ENCODE measurements at places on chromosomes 1 and 21. TPM values are rescaled to one million over a fixed set of nuclear protein-coding genes. Genes with fewer than 3 reads are reported as not detected.

Gene SFN
- not detected for total RNA-seq

Gene ACTL8
- total RNA-seq: 0.48 TPM

Gene CRABP2
- 66.6 TPM for total RNA-seq

Gene CFHR4
- total RNA-seq: not detected

Gene LIN28A
- not detected for total RNA-seq

Gene BRINP2
- under 0.01 TPM for total RNA-seq

Gene OLFML2B
- total RNA-seq: 20.3 TPM

Gene ANKRD65
- not detected for total RNA-seq

Gene EPHA8
- total RNA-seq: not detected

Gene DMBX1
- not detected for total RNA-seq

Gene GBP5
- not detected for total RNA-seq

Gene ZNF362
- total RNA-seq: 6.6 TPM

- DNase-seq: peak; percentile 91
Measured at GRCh38 chr1:159924025-159924790, 1.1 kb downstream of the TAGLN2 start.

DNA sequence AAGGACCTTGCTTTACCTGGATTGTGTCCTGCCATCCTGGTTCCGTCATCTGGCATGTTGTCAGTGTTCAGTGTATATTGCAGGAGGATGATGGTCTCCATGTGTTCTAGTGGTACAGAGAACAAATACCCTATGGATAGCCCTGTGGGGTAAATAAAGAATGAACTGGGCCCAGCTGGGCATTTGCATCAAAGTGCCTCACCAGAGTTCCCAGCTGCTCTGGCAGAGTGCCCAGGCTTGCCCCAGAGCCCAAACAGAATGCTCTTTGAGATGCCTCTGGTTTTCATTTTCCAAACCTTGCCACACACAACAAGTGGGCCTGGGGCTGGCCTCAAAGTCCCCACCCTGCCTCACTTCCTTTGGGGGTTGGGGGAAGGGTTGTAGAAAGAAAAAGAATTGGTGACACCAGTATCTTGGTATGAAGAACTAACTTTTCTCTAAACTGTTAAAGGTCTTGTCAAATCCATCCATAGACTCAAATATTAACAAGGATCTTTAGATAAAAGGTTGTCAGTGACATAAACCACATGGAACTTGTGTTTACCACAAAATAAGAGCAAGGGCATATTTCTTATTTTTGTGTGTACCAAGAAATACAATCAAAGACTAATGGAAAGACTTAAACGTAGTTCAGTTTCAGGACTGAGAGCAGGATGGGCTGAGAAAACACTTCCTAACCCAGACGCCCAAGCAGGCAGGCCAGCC lies 82.2 kb downstream of the LMO4 start:
- peak; percentile 85 for DNase-seq

DNA sequence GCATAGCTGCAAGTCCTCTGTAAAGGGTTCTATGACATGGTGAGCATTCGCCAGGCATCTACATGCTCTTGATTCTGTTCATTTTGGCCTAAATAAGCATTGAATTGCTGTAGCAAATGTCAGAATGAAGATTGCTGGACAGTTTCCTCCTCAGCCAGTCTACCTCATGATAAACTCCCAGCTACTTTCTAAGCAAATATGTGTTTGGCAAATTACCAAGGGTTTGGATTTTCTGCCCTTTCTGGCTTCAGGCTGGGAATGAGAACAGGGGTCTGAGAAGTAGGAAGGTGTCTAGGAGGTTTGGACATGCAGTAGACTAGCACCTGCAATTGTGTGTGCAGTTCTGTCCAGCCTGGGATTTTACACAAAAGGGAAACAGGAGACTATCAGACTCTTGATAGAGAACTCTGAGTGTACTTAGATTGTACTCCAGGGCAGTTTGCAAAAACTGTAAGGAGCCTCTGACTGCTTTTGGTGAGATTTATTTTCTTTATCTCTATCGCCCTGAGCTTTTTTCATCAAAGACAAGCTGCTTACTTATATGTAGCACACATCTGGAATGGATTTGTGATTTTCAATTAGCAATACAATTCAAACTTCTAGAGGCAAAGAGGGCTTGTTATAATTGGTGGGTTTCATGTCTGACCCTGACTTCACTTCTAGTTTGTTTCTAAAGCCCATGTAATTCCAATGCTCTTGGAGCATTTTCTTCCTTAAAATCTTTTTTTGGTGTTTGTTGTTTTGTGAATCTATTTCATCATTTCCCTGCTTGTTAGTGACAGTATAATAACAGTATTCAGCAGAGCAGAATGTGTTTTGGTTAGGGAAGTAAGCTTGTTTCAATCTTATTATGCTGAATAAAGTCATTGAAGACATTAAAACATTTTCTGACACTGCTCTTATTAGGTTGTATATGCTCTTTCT lies 150.8 kb downstream of the VPS13D start:
- no peak for DNase-seq

DNA sequence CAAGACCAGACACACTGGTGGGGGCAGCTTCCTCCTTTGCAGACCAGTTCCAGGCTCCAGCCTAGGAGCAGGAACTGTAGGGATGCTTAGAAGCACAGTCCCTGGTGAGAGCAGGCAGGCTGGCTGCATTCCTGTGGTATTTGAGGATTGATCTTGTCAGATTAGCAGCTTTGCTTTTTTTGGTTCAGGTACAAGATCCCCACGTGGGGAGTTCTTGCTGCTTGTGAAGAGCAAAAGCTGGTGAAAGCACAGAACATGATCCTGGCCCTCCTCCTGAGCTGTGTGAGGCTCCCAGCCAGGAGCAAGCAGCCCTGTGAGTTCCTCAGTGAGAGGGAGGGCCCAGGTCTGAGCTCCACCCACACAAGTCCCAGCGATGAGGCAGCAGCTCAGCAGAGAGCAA lies 75.3 kb upstream of the ARTN start:
- DNase-seq: peak; percentile 99

DNA sequence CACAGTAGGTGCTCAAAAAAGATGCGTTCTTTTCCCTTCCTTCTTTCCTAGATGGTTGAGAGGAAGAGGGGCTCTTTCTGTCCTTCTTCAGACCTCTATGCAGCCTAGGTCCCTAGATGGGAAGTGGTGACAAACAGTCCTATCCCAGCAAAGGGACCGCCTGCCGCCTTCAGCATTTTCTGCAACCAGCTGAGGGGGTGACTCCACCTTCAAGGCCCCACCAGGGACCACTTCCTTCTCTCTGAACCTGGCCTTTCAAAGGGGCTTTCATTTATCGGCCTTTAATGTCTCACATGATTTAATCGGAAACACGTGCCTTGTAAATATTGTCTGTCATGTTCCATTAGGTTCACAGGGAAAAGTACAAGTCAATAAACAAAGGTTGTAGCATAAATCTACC lies 32.6 kb downstream of the GLIS1 start:
- DNase-seq: no peak

- DNase-seq: no peak
Measured at GRCh38 chr21:43772425-43772821, 3.7 kb downstream of the CSTB start.

- DNase-seq: no peak
Measured at GRCh38 chr1:229007167-229007566, 263.7 kb upstream of the RAB4A start.

DNA sequence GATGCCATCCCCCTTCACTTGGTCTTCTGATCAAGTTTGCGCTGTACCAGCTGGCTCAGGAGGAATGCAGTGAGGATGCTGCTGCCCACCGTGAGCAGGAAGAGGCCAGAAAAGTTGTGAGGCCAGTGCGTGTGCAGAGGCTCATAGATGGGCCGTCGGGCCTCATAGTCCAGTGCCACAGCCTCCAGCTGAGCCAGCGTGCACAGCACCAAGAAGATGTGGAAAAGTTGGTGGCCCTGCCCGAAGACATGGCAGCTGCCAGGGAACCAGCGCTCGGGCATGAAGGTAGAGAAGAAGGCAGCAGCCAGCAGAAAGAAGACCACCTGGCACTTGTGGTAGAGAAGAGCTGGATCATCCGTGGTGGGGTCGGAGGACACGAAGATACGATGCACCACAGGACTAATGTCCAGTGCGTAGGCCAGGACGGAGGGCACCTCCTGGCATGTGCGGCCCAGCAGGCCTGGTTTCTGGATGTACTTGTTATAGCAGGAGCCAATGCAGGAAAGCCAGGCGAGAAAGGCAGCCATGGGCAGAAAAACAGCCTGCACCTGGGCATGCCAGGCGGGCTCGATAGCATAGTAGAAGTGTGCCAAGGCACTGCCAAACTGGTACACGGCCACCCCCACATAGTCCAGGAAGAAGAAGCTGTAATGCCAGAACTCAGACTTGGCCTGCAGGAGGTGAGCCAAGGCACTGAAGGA lies 3.7 kb upstream of the AUNIP start:
- DNase-seq: no peak

GRCh38 chr1:236724506-236724905 lies 38.2 kb downstream of the ACTN2 start:
- DNase-seq: no peak

DNA sequence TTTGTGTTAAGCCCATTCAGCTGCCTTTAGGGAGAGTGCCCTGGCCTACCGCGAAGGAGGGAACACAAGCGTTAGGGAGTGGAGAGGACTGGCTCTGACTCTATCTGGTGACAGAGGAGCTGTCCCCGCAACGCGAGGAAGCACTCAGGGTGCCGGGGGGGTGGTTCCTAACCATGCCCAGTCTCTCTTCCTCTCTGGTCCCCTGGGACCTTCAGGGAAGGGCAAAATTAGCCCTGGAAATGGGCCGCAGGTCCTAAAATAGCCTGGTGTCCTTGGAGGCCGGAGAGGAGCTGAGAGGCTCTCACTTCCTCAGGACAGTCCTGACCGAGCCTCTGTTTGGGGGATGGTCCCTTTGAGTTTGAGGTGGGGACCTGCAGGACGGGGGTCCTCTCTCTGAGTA lies 5.8 kb downstream of the SLC45A1 start:
- DNase-seq: no peak

DNA sequence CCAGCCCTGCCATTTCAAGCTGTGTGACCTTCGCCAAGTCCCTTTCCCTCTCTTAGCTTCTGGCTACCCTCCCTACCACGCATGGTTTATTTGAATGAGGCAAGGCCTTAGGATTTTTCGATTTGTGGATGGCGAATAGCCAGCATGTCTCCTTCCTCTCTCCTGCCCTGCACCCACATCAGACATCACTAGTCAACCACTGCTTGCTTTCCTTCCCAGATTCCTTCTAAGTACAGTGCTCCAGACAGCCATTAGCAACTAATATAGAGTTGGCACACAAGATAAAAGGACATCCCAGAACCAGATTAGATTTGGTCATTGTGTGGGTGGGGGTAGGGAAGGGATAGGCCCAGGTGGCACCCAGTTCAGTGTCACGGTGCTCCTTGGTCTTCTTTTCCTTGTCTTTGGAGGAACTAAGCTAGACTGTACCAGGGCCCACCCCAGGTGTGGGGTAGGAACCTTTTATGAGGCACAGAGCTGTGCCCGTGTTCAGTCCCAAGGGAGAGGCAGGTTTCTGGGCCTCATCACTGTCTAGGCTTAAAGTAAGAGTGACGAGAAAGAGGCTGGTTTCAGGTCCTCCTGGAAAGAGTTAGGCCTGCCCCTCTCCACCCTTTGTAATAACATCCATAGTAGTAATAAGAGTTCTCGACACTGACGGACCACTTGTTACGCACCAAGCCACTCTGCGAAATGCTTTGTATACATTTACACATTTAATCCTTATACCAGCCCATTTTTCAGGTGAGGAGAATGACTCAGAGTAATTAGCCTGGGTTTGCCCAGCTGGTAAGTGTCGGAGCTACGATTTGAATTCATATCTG lies 8.6 kb downstream of the ALPL start:
- DNase-seq: no peak

GRCh38 chr1:183777328-183777727 lies 27.6 kb upstream of the RGL1 start:
- DNase-seq: no peak

DNA sequence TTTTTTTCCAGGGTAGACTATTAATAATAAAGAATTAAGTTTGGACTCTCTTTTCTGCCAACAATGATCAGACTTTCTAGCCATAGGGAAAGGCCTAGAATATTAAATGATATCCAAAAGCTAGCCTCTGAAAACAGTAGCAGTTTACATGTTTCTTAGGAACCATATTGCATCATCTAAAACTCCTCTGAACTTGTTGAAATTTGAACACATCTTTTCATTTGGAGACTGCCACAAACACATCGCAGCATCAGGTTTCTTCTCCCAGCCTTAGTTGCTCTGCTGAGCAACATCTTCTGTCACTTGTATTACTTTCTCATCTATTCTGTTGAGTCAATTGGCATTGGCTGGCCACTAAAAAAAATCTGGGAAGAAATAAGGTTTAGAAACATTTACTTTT lies 63.2 kb upstream of the GNG4 start:
- no peak for DNase-seq

- no peak for DNase-seq
Measured at GRCh38 chr1:181746224-181746623, 262.9 kb downstream of the CACNA1E start.

DNA sequence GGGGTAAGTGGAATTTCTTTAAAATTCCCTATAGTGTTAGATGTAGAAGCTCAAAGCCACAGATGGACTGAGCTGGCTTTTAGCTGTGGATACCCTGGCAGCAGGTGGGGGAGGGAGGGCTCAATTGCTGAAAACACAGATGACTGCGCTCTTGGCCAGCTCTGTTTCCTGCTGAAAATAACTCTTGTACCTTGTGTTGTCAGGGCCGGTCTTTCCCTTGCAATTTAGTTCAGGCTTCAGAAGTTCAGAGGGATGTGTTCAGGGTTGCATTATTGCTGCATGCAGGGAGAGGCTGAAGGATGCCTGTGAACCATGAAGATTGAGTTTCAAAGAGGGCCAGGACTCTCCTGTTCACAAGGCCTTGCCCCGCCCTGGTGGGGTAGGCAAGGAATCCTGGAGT lies 58.1 kb upstream of the GCLM start:
- no peak for DNase-seq

DNA sequence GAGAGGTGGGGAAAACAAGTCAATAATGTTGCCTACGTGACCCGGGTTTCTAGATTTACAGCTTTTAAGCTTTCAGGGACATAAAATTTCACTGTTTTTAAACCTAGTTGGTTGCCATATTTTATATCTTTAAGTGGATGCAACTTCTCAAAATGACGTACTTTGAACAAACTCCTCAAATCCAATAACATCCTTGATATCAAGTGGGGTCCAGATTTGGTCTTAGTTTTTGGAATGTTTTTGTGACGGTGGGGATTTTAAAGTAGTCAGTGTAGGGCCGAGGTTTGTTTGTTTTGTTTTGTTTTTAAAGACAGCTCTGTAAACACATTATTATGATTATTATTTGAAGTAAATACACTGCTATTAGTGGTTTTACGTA lies 453 bp downstream of the CDKN2C start:
- no peak for DNase-seq

- no peak for DNase-seq
Measured at GRCh38 chr1:171799166-171799565, 17.7 kb downstream of the METTL13 start.

- no peak for DNase-seq
Measured at GRCh38 chr21:25578056-25578961, 29.0 kb downstream of the MRPL39 start.

GRCh38 chr1:184595596-184595995 lies 159.1 kb downstream of the EDEM3 start:
- peak; percentile 15 for DNase-seq

DNA sequence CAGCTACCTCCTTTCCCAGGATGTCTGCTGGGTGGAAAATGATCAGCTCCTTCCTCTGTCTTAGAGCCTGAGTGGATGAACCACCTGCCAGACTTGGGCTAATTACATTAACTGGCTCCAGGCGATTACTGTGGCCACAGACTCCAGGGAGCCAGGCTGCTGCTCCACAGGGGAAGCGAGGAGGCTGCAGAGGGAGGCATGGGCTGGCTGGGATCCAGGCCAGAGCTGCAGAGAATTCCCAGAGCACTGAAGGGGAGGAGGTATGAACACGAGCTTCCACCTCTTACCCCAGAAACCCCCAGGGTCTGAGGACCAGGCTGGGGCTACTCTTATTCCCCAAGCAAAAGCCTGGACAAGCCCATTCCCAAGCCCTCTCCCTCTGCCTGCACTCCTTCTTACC lies 136.0 kb upstream of the KLHDC7A start:
- DNase-seq: peak; percentile 58

All from RPMI7951 (cell line).